ENCODE measurements at places on chromosomes 13 and 19. TPM values are rescaled to one million over a fixed set of nuclear protein-coding genes. Genes with fewer than 3 reads are reported as not detected.

KIR3DL1 gene
- not detected for total RNA-seq

CYP4F8 gene
- total RNA-seq, result not detected

CGB5 gene
- not detected for total RNA-seq

ZNF524 gene
- 24.5 TPM for total RNA-seq

DCT gene
- 0.36 TPM for total RNA-seq

ACP5 gene
- total RNA-seq, result 10.4 TPM

GPC6 gene
- 27.5 TPM for total RNA-seq

KLK13 gene
- total RNA-seq, result not detected

SSC5D gene
- 9.9 TPM for total RNA-seq

PRPF31 gene
- 53.5 TPM for total RNA-seq

MBD3L2 gene
- not detected for total RNA-seq

TNFSF13B gene
- 3.9 TPM for total RNA-seq

OR7C1 gene
- total RNA-seq, result not detected

KLK2 gene
- not detected for total RNA-seq

KCNRG gene
- 3.4 TPM for total RNA-seq

COG3 gene
- total RNA-seq, result 28.0 TPM

TMPRSS9 gene
- 0.28 TPM for total RNA-seq

RASAL3 gene
- total RNA-seq, result 1.1 TPM

ELAVL3 gene
- total RNA-seq, result 1.1 TPM

SIGLEC11 gene
- total RNA-seq, result not detected

ADGRE3 gene
- total RNA-seq, result not detected

PDX1 gene
- not detected for total RNA-seq

EHD2 gene
- total RNA-seq, result 41.8 TPM

RELB gene
- total RNA-seq, result 3.2 TPM

C19orf81 gene
- total RNA-seq, result not detected

Data from sigmoid colon (tissue), 7 donors.